Airway epithelial cell (primary cell): ENCODE measurements at places on chromosomes 13 and 19. TPM values are rescaled to one million over a fixed set of nuclear protein-coding genes. Genes with fewer than 3 reads are reported as not detected.

Gene NXNL1
- not detected in 2 replicates for total RNA-seq

Gene KLK15
- total RNA-seq, result not detected in 2 replicates

Gene DIRAS1
- total RNA-seq, result 0.14 TPM in 1 of 2 replicates, not detected in the other

Gene PEG3
- total RNA-seq, result 0.23 and 0.56 TPM in 2 replicates
